ENCODE measurements at places on chromosomes 1 and 21.

- DNase-seq, result no peak
These were observed 61.2 kb downstream of the CRP start for GRCh38 chr1:159653201-159653600.

DNA sequence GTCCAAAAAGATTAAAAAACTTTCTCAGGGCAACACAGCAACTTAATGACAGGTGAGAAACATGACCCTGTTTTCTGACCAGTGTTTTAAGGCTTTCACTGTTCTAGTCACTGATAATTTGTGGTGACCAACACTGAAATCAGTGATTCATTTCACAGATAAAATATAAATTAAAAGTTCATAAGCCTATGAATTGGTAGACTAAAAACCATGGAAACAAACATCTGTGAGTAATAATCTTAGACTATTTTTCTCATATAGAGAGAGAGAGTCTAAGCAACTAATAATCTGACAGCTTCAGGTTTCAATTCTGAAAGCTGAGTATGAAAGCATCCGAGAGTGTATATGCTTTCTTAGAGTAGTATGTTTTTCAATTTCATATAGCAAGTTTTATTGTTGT, 536.9 kb downstream of the ADGRL2 start:
- no peak for DNase-seq

DNA sequence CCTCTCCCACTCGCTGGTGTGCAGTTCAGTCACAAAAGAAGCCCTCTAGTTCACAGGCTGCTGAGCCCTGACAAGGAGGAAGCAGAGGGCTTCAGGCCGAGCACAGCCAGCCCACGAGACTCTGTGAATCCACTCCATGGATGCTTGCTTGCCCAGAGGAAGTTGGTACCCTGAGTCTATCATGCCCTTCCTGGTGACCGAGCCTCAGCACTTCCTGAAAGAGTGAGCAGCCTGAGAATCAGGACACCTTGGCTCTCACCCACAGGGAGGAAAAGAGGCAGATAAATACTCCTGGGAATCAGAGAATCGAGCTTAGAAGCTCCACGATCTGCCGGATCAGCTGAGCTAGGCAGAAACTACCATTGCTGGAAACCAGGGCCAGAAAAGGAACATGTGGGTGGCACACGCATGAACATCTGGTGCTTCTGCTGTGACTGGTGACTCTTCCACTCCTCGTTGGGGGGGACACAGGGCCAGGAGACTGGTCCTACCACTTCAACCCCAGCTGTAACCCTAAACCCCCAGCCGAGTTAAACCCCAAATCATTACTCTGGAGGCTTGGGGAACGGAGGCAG, 376.3 kb upstream of the CAMK1G start:
- no peak for DNase-seq

- DNase-seq, result no peak
These were observed 24.6 kb upstream of the NEK7 start for GRCh38 chr1:198132060-198132781.

DNA sequence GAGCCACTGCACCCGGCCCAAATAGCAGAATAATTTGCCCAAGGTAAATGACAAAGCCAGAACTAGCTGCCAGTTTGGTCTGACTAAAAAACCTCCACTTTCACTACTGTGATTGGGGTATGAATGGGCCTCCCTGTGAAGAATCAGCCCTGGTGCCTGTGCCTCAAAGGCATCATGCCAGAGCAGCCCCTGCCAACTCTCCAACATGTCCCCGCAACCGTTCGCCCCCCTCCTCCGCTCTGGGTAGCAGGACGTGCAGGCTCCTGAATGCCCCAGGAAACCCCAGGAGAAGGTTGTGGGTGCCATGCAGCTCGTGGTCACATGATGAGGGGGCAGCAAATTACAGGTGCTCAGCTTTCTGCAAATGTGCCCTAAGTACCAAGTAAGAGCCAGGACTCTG, 14.6 kb upstream of the CNTN2 start:
- DNase-seq, result no peak

DNA sequence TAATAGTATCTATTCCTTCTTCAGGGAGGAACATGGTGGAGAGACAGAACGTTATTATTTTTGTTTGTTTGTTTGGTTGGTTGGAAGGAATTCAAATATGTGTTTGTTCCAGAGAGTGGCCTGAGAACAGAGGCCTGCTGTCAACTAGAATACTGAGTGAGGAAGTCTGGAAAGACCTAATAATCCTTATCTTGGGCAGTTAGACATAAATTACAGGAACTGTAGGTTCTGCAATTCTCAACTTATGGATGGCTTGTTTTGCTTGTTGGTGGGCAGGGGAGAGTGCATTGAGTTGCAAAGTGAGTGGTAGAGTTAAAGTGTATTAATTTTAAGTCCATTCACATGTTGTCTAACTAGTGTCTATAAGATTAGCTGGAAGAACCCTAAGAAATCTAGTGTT, 197.6 kb downstream of the BACH1 start:
- no peak for DNase-seq

GRCh38 chr1:38133304-38133703, 86.7 kb upstream of the POU3F1 start:
- no peak for DNase-seq

DNA sequence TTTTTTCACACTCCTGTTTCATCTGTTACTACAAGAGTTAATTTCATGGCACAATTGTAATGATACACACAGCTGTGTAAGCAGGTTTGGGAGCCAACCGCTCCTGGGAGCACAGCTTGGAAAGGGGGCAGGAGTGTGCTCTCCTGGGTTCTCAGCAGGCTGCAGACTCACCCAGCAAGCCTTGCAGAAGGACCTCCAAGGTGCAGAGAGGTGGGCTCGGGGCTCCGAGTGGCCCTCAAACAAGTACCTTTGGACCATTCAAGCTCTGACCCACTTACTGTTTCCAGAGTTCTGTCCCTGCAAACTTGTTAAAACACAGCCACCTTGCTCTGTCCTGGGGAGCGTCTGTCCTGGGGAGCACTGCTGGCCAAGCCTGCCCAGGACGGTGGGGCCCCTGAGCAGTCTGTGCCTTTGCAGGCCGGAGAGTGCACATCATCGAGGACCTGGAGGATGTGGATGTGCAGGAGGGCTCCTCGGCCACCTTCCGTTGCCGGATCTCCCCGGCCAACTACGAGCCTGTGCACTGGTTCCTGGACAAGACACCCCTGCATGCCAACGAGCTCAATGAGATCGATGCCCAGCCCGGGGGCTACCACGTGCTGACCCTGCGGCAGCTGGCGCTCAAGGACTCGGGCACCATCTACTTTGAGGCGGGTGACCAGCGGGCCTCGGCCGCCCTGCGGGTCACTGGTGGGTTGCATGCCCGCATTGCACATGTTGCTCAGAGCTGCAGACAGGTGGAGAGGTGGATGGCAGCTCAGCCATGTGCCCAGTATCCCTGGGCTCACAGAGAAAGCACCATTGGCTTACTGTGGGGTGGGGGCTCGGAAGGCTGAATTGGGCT, 78.0 kb downstream of the OBSCN start:
- DNase-seq, result no peak

DNA sequence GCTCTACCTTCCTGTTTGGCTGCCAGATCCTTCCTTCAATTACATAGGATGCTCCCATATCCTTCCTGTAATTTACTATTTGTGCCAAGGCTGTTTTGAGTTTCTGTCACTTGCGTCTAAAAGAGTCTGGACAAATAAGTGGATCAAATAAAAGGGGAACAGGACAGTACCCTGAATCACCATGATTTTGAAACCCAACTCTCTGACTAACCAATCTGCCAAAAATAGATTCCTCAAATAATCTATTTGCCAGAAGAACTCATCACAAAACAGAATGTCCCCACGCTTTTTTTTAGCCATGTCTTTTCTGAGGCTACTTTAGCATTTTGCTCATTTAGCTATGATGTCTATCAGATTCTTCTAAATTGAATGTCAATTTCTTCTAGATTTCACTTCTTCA, 392.6 kb downstream of the NTNG1 start:
- DNase-seq, result no peak

- DNase-seq, result no peak
These were observed 123.1 kb downstream of the APP start for GRCh38 chr21:26047279-26047967.

GRCh38 chr21:42302076-42302650, 13.0 kb downstream of the TFF3 start:
- no peak for DNase-seq

GRCh38 chr1:85806236-85806965, 98.2 kb upstream of the ZNHIT6 start:
- no peak for DNase-seq

GRCh38 chr1:100347009-100347966, 5.0 kb upstream of the CDC14A start:
- DNase-seq, result no peak

DNA sequence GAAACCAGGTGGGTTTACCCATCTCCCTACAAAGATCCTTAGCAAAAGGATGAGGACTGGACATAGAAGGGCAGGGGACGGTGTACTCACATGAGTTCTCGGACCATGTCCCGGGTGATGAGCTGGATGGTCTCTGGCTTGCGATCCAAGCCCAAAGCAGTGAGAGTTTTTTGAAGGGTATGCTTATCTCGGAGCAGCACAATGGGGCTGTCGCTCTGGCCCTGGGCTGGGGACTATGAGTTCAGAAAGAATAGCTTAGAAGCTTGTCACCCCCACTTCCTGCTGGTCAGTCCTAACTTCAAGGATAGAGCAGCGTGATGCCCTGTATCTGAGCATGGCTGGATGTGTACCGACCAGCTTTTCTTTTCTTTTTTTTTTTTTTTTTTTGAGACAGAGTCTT, 9.6 kb downstream of the CFAP45 start:
- no peak for DNase-seq

GRCh38 chr1:15851210-15852035, 3.9 kb downstream of the SPEN start:
- DNase-seq, result no peak

DNA sequence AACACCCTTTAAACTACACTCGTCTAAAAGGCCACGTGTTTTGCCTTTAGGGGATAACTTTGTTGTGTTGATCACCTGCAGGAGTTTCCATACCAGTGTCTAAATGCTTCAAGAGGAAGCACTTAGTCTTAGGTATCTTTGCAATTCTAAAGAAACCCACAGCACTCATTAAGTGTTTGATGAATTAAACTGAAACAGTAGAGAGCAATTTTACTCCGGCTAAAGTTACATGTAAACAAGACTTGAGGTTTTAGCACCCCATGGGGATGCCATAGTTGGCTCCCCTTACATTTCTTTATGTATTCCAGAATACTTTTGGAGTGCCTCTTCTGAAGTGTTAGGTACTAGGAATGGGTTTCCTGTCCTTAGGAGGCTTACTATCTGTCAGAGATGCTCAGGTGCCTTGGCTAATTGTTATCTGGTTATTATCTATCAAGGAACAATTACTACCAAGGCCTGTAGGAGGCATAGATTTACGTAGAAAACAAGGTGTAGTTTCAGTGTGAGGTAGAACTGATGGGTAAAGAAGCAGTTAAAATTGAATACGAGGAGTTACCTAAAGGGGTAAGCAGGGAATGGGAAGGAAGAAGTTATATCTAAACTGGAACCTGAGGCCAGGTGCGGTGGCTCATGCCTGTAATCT, 176.8 kb upstream of the SAMSN1 start:
- no peak for DNase-seq

DNA sequence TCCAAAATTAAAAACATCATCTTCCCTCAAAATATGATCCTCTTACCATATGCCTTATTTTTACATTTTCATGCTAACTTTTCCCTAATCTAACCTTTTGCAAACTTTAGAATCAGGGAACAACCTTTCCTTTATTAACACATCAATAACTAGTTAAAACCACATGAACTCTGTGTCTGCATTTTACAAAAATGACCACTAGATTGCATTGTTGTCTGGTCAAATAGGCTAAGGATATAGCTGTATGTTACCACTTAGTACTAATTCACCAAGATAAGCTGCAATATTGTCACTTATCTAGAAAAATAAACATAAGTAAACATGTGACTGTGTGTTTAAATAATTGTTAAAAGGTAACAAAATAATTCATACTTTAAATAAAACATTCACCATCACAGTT, 82.3 kb downstream of the DENND1B start:
- no peak for DNase-seq

DNA sequence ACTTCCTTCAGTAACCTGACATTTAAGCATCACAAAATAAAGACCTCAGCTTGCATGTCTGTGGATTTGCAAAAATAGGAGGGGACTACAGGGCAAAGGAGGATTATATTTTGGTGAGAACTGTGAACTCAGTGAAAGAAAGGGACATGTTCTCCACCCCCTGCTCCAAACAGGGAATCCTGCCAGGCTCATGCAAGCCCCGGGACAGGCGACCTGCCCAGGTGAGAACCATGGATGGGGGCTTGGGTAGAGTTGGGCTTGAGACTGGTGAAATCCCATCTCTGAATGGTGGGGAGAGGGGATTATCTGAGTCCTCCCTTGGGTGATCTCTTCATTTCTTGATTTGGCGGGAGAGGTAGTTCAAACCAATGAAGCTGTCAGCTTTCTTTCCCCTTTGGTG, 110.1 kb downstream of the SUSD4 start:
- DNase-seq, result no peak

- no peak for DNase-seq
These were observed 48.3 kb upstream of the LHX8 start for GRCh38 chr1:75085931-75086330.

DNA sequence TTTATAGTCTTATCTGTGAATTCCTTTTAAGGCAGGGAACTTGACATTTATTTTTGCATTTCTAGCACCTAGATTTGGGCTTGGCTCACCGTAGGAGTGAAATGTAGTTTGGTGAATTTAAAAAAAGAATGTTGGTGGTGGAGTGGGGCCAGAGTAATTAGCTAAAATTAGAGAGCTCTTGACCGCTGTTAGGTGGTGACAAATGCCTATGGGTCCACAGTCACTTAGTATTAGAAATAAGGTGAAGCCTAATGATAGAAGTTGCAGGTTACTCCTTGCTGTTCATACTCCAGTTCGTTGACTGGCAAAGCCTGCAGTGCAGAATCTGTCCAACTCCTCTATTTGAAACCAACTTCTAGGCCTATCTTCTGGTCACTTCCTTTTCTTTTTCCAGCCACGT, 318.8 kb upstream of the NRIP1 start:
- DNase-seq, result no peak

GRCh38 chr1:53678507-53678906, 60.5 kb downstream of the GLIS1 start:
- DNase-seq, result no peak

DNA sequence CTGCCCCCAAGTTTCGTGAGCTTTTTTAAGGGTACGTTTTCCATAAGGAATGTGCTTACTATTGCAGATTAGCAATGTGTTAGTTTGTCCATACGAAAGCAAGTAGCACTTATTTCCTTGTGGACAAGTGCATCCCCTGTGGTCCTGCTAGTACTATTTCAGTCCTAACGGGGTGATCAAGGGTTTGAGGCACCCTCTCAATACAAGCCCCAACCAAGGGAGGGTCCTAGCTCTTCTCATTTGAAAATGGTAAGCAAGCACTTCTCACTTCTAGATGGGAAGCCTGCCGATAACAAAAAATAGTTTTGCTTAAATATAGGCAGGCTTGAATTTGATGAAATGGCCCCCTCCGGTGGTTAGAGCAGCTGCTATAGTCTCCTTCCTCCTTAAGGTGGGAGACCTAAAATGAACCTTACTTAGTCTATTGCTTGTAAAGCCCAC, 64.0 kb upstream of the HMCN1 start:
- peak; percentile 29 for DNase-seq

GRCh38 chr1:59290193-59290949, 6.5 kb upstream of the FGGY start:
- no peak for DNase-seq

All from stimulated activated CD8-positive, alpha-beta memory T cell treated with anti-CD3 and anti-CD28 coated beads, Interleukin-15, amount 100 ng/mL, for 1 hour (primary cell).